Skin of body (tissue), 3 donors: ENCODE measurements at places on chromosomes 5 and 9. TPM values are rescaled to one million over a fixed set of nuclear protein-coding genes. Genes with fewer than 3 reads are reported as not detected.

SPATA31E1 gene
- total RNA-seq, result not detected

DNA sequence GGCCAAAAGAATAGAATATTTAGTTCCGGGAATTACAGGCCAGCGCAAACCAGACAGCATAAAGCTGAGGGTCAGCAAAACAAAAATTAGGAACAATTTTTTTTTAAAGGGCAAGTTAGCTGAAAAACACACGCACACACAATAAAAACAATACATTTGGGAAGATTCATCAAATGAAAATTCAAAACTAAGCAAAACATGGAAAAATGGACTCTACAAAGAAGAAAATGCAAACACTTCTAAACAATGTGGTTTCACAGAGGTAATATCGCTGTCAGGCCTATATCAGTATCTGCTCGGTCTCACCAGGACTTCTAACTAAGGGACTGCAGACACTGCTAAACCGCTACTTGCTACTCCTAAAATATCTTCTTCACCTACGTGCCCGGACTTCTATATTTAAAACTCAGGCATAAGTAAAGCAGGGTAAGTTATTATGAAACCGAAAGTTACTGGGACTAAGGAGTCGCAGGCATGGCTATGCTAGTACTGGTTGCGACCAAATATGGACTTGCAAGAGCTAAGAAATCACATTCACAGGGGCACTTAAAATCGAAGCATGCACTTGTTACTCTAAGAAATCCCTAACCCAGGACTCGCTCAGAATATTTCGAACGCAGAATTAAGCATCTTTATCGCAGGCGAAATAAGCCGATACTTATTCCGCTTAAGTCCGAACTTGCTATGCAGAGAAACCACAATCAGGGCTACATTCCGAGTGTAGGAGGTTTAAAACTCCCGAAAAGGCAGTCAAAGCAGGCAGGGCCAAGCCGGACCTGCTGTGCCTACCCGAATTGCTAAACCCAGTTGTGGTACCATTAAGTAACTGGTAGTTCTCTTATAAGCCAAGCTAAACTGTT, 2.3 kb downstream of the ANXA2R start:
- DNase-seq, result peak; percentile 31

GRCh38 chr9:109816490-109816889, 36.5 kb downstream of the PALM2AKAP2 start:
- peak; percentile 74 for DNase-seq

DNA sequence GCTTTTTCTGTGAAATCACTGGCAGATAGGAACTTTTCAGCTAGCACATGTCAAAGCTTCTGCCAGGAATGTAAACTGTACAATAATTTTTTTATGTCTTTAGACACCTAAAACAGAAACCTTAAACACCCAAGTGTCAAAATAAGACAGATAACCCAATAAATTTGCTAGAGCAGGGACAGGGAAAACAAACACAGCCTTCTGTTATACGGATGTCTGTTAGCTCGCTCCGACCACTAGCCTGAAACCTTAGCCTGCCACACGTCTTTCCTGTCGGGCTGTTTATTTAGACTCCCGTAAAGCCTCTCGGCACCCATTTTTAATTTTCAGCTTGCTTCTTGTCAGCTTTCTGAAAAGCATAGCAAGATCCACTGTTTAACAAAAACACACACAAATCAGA, 355.4 kb upstream of the SLC24A2 start:
- DNase-seq, result no peak

RLN1 gene
- not detected for total RNA-seq

DNA sequence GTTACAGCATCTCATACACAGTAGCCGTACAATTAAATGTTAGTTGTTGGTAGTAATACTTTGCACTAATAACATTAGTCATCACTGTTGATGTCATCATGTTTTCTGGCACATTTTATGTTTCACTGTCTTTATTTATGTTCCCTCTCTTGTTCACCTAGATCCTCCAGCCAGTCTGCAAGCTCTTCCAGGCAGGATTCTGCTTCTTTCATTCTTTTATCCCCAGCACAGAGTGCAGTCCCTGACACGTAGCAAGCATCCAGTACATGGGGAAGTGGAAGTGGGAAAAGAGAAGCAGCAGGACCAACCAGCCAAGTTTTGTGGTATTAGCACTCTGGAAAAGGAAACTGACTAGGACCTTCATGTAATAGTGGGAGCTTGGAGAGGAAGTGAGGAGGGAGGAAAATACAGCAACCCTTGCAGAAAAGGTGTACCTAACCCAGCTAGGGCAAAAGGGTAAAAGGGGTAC, 89.7 kb upstream of the SLC44A1 start:
- no peak for DNase-seq
